ENCODE measurements at places on chromosomes 1 and 21.

DNA sequence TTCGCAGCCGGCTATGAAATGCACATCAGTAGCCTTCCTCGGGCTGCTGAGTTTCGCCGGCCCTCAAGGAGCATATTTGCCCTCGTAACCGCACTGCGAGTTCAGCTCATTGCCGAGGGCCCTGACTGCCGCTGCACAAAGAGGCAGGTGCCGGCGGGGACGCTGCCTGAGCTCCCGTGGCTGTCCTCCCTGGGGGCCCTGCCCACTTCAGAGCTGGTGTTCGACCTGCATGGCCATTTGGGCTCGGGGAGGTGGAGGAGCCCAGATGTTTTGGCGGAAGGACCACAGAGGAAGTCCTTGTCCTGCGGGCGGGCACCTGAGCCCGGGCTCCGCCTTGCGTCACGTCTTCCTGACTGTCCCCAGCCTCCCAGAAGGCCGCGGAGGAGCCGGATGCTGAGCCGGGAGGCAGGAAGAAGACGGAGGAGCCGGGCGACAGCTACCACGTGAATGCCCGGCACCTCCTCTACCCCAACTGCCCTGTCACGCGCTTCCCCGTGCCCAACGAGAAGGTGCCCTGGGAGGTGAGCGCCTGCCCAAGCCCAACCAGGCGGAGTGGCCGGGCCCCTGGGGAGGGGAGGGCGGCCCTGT, 29.9 kb upstream of the LRRC3 start:
- no peak for DNase-seq

DNA sequence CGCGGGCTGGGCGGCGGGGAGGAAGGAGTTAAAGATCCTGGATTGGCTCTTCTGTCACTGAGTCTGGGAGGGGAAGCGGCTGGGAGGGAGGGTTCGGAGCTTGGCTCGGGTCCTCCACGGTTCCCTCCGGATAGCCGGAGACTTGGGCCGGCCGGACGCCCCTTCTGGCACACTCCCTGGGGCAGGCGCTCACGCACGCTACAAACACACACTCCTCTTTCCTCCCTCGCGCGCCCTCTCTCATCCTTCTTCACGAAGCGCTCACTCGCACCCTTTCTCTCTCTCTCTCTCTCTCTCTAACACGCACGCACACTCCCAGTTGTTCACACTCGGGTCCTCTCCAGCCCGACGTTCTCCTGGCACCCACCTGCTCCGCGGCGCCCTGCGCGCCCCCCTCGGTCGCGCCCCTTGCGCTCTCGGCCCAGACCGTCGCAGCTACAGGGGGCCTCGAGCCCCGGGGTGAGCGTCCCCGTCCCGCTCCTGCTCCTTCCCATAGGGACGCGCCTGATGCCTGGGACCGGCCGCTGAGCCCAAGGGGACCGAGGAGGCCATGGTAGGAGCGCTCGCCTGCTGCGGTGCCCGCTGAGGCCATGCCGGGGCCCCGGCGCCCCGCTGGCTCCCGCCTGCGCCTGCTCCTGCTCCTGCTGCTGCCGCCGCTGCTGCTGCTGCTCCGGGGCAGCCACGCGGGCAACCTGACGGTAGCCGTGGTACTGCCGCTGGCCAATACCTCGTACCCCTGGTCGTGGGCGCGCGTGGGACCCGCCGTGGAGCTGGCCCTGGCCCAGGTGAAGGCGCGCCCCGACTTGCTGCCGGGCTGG, at the start of gene NPR1:
NPR1 (plus strand) TSS at position 170 of the 818 bp plus-strand sequence; CDS start at position 591, 421 bp downstream.
- no peak for DNase-seq

GRCh38 chr1:47755101-47755990, 241.8 kb downstream of the TRABD2B start:
- DNase-seq = peak; percentile 49

- peak; percentile 29 for DNase-seq
Observed at GRCh38 chr1:150235294-150235851, 539 bp downstream of the ANP32E start.

DNA sequence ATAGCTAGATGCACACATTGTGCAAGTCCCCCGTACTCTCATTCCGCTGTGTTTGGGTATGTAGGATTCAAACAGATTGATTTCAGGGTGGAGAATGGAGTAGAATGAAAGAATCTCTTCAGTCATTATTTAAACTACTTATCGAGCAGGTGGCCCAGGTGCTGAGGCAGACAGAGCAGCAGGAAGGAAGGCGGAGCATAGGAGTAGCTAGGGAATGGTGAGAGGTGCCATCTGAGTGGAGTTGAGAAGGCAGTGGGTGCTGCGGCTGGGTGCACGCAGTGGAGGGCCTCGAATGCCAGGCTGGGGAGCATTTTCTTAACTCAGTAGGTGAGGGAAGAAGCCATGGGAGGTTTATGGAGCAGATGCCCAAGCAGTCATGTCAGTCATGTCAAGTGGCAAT, 45.2 kb upstream of the CD101 start:
- no peak for DNase-seq

- DNase-seq = no peak
Observed at GRCh38 chr1:53112271-53112774, 30.1 kb downstream of the SLC1A7 start.

GRCh38 chr21:22224261-22224660, 1226.1 kb downstream of the NCAM2 start:
- DNase-seq = no peak

GRCh38 chr1:155199792-155200191, 7.9 kb downstream of the THBS3 start:
- no peak for DNase-seq

DNA sequence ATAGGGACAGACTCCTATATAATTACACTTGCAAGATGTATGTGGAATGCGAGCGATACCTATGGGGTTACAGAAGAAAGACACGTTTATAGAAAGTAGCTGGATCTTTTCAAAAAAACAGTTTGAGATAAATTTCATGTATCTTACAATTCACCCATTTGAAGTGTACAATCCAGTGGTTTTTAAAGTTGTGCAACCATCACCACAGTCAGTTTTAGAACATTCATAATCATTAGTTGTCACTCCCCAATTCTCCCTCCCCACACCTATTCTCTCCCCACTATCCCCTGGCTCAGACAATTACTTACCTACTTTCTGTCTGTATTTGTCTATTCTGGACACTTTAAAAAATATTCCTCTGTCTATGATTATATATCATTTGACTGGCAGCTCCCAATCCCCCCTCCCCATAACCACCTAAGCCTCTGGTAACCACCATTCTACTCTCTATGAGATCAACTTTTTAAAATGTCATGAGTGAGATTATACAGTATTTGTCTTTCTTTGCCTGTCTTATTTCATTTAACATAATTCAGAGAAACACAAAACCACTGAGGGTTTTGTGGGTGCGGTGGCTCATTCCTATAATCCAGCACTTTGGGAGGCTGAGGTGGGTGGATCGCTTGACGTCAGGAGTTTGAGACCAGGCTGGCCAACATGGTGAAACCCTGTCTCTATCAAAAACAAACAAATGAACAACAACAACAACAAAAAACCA, 39.1 kb downstream of the MRPS6 start:
- DNase-seq = no peak

- DNase-seq = no peak
Observed at GRCh38 chr1:153649137-153649862, 9.2 kb upstream of the SNAPIN start.

GRCh38 chr1:235075048-235075776, 53.4 kb downstream of the TOMM20 start:
- DNase-seq = peak; percentile 57

GRCh38 chr1:153429266-153430165, 13.2 kb downstream of the S100A7A start:
- no peak for DNase-seq

DNA sequence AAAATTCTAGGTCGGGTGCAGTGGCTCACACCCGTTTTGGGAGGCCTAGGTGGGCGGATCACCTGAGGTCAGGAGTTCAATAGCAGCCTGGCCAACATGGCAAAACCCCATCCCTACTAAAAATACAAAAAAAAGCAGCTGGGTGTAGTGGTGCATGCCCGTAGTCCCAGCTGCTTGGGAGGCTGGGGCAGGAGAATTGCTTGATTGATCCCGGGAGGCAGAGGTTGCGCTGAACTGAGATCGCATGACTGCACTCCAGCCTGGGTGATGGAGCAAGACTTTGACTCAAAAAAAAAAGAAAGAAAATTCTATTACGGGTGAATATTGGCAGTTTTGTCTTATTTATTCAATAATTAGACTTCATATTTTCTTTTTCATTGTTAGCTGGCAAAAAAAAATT, 62.1 kb downstream of the SNX7 start:
- DNase-seq = no peak

- DNase-seq = no peak
Observed at GRCh38 chr1:168835176-168835575, 106.2 kb upstream of the DPT start.

GRCh38 chr1:77781683-77782082, 2.2 kb downstream of the MIGA1 start:
- DNase-seq = no peak

DNA sequence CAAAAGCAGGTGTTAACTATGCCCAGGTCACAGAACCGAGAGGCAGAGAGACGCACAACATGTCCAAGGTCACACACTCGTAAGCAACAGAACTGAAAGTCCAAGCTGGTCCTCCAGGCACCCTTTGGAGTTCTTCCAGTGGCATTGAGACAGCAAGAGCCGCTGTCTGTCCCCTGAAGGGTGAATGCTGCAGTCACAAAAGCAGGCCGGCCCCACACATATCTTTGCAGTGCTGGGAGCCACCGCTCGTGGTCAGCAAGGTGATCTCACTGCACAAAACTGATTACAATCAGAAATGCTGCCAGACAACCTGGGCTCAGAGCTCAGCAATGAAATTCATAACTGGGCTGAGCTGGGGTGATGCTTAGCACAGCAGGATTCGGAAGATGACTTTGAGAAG, 47.4 kb upstream of the RAB4A start:
- no peak for DNase-seq

- DNase-seq = no peak
Observed at GRCh38 chr1:117577191-117577885, 28.5 kb upstream of the TENT5C start.

DNA sequence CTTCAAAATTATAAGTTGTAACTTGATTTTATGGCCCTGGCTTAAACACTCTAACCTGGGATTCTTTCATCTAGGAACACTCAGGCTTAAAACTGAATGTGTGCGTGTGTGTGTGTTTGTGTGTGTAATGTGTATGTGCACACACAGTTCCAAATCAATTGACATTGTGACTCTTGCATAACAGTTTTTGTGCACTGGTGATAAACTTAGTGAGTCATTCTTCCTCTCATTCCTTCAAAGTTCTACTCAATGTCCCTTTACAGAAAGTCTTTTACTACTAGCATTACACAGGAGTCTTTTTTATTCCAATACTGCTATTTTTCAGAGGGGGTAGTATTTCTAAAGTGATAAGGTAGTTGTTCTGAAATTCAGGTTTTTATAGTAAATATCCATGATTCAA, 943.6 kb downstream of the KCNT2 start:
- no peak for DNase-seq

- DNase-seq = no peak
Observed at GRCh38 chr1:241212628-241213027, 144.4 kb downstream of the RGS7 start.

DNA sequence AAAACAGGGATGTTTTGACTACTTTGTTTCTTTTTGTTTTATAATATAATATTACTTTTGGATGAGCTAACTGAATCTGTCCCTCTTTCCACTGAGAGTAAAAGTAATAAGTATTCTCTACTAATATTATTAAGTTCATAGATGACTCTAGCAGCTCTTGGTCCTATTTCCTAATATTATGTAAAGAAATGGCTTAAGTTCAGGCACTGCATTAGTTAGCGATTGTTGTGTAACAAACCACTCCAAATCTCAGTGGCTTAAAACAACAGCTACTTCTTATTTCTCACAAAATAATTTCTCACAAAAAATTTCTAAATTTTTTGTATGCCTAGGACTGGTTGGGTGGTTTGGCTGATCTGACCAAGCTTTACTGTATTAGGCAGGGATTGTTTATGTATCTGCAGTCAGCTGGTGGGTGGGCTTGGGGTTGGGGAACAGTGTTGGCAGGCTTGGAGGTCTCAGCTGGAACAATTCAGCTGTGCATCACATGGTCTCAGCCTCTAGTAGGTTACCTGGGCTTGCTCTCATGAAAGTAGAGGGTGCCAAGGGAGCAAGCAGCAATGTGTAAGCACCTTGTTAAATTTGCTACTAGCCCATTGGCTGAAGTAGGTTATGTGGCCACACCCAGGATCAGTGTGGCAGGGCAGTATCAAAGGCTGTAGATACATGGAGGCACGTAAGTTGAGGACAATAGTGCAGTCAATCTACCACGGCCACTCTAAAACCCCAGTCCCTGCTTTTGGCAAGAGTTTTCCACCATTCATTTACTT, 8.8 kb upstream of the CCT8 start:
- DNase-seq = no peak

DNA sequence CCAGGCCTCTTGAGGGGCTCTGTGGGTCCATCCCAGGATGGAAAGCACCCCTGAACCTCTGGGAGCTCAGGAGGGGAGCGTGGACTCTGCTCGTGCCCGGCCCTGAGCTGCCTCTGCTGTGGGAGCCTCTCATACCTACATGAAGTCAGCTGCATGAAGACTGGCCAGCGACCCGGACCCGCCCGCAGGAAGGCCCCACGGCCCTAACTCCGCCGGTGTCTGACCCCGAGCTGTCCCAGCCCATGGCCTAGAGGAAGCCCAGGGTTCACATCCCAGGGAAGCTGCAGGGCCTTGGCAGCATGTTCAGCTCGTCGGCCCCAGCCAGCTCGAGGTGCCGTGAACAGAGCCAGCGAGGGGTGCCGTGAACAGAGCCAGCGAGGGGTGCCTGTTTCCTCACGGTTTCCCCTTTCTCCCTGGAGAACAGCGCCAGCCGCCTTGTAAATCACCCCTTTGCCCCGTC, 178.1 kb upstream of the ARHGEF16 start:
- DNase-seq = no peak

DNA sequence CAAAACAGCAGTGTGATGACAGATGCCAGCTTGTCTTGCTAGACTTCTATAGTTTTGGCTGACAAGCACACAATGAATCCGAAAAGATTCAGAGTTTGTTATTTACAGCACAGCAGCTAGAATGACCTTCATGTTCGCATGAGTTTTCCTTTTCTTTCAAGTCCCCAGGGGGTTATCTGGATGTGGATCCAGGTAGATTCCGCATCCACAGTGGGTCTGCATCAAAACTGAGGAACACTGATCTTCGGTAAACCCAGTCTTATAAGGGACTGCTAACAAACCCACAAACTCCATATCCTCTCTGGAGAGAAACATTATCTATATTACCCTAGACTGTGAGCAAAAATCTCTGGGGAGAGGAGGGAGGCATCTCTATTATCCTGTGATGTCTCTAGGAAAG, 69.0 kb upstream of the DEPDC1 start:
- no peak for DNase-seq

DNA sequence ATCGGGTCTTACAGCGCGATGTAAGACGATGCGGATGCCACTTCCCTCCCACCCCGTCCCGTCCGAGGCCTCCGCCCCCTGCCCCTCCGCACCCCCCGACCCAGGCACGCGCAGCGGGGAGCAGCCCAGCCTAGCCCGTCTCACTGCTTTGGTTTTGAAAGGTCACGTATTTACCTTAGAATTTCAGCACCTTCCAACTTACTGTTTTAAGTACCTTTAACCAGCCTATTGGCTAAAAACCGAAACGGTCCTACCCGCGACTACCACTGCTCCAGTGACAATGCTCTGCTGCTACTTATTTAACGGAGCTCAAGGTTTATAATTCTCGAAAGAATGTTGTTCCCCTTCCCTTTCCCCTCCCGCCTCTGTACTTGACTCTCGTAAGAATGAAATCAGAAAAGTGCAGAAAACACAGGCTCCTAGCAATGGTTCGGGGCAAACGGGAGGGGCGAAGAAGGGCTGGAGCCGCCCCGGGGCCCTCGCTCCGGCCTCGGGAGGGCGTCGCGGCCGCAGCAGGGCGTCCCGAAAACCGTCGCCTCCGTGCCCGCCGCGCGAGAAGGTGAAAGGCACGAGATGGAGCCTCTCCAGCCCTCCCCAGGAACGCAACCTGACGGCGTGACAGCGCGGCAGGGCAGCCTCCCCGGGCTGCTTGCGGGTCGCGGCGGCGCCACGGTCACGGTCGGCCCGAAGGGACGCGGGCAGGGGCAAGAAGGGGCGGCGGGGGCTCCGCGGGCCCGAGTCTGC, 667 bp downstream of the TMEM50B start:
- peak; percentile 15 for DNase-seq
